ENCODE measurements at places on chromosomes 5 and 9. TPM values are rescaled to one million over a fixed set of nuclear protein-coding genes. Genes with fewer than 3 reads are reported as not detected.

DNA sequence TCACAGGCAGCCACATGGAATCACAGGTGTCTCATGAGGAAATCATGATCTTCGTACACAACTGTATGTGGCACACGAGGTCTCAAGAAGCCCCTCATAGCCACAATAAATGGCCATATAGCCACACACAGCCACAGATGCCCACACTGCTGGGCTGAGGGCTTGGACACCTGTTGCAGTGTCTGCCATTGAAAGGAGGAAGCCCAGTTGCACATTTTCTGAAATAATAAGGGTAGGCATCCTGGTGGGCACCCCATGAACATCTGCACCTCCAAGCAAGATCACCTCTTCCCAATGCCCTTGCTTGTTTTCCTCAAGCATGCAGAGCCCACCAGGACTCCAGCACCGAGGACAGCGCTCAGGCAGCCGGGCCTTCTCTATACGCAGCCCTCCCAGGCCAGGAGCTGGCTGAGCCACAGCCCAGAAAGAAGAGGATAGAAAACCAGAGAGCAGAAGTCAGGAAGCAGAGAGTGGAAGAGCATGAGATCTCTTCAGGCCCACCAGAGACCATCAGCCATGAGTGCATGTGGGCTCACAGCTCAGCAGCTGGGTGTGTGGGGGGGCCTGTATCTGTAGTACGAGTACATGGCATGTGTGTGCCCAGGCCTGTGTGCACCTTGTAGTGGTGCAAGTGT lies 1.0 kb upstream of the ACSL6 start:
- DNase-seq = peak; percentile 74

- DNase-seq = no peak
These were observed 651 bp downstream of the TRIM23 start for GRCh38 chr5:65623482-65623881.

DNA sequence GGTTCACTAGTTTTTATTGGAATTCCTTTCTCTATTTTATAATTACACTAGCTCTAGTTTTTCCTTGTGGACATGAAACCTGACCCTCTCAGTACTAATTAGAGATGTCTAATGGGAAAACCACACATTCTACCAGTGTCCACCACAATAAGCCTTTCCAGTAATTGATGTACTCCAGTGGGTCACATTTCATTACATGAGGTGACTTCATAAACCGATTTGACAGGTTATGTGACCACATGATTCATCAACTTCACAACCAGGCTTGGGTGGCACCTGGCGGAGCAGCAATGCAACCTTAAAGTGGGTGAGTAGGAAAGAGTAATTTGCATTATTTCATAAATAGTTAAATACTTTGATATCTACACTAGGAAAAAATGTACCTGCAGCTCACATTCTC lies 284.2 kb upstream of the ADAMTS16 start:
- no peak for DNase-seq

GRCh38 chr5:62144401-62145022 lies 161.5 kb upstream of the KIF2A start:
- DNase-seq = no peak

GRCh38 chr5:33445798-33446197 lies 5.0 kb downstream of the TARS1 start:
- DNase-seq = no peak

DNA sequence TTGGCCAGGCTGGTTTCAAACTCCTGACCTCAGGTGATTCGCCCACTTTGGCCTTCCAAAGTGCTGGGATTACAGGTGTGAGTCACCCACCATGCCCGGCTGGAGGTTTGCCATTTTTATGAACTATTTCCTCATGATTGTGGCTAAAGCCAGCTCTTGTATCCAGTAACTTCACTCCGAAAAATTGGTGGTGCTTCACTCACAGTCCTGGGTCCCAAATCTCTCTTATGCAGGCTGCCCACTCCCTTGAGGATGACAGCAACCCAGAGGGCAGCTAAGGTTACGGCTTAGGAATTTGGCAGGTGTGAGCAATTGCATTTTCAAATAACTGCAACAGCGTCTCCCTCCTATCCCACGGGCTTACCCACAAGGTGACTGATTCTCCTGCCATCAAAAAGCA lies 23.4 kb upstream of the FUBP3 start:
- DNase-seq = peak; percentile 10

GRCh38 chr9:136965771-136966484 lies 11.4 kb upstream of the PTGDS start:
- no peak for DNase-seq

- peak; percentile 49 for DNase-seq
These were observed 20.4 kb downstream of the AUH start for GRCh38 chr9:91341258-91341746.

DNA sequence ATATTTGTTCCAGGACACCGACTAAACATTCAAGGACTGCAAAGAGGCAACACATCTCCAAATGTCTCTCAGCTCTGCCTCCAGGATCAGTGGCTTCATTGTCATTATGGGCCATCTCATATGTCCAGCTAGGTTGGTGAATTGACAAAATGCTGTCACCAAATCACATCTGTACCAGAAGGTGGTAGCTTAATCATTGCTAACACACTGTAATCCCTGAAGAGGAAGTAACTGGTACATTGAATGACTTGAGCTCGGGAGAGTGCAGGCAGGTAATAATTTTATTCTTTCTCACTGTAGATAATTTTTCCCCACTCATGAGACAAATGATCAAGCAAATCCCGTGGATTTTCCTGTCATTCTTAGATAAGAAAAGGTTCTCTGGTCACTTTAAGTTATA lies 169.8 kb downstream of the SEMA6A start:
- no peak for DNase-seq

DNA sequence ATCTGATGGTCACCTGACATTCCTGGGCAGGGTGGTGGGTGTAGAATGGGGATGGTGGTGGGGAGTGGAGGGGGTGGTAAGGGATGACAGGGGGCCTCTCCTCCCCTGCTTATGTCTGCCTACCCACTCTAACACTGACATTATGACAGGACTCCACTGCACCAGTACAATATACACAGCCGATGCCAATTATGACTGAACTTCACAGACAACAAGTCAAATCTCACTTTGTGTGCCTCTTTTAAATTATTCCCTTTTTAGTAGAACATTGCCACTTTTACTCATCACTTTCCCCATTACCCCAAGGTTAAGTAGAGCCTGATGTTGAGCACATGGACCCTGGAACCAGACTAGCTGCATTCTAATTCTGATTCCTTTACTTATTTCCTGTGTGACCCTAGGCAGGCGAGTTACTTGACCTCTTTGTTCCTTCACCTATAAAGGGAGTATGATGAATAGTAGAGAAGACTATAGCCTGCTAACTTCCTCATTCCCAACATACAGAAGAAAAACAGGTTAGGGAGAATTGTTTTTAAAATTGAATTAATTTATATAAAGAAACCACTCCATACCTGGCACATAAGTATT lies 464.7 kb downstream of the DMRT2 start:
- DNase-seq = no peak

- no peak for DNase-seq
These were observed 17.0 kb upstream of the CMBL start for GRCh38 chr5:10324518-10325370.

- DNase-seq = no peak
These were observed 239.2 kb upstream of the KIF2A start for GRCh38 chr5:62066761-62067277.

DNA sequence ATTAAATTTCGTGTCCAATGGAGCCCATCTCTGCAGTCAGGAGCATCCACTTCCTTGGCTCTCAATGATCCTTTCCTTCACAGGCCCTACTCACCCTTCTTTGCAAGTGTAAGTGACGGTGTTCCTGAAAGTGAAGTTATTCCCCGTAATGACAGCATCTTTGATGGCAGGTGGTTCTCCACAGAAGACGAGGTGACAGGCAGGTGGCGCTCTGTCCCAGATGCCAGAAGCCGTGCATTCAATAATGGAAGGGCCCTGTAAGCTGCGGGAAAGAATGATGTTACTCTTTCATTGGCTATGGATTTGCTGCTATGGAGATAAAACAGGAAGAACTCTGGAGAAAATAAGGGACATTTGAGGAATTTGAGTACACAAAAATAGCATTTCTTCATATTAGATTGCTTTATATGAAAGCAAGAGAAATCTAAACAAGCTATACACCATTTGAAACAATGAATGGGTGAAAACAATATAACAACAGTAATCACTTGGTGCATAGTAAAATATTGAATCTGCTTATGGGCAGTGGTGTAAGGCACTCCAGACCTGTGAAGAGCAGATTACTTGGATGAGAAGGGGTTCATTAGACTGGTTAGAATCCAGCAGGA lies 89.9 kb upstream of the TXNDC8 start:
- DNase-seq = peak; percentile 58

- DNase-seq = no peak
These were observed 170.7 kb upstream of the PHYKPL start for GRCh38 chr5:178403351-178403750.

- DNase-seq = no peak
These were observed 552.4 kb upstream of the DAB2 start for GRCh38 chr5:39977066-39977655.

DNA sequence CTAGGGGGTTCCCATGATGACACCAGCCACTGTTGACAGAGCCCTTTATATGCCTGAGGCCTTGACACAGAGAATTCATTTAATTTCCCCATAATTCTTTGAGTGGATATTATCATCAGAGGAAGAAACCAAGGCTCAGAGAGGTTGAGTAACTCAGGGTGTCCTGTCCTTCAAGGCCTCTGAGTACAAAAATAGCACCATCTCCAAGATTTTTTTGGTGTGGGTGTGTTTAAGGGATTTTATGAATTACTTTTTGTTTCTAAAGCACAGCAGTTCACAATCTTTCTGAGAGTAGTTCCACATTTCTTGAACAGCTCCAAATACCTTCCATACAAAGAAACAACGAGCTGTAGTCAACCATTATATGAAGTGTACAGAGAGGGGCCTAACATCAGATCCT lies 6.2 kb upstream of the GSN start:
- no peak for DNase-seq

DNA sequence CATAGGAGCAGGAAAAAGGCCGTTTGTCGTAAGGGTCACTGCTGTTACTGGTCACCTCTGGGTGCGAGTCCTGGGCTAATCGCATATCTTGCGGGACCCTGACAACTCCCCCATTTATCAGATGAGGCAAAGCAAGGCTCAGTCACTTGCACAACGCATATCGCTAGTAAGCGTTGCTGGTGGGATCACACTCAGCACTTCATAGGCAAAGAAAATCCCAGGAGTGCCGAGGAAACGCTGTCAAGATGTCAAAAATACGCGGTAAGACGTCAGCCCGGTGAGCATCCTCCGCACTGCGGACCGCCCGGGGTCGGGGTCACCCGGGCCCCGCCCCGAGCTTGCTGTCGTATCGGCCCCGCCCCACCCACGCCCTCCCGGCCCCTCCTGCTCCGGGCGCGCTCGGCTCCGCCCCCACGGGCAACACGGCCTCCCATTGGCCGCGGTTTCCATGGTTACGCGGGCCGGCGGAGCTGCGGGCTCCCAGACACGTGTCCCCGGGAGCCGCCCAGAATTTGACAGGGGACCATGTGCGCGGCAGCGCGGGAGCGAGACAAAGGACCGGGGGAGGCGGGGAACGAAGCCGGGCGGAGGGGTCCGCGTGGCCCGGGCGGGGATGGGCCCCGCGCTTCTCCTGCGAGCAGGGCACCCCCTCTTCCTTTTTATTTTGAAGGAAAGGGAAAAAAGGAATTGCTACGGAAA lies 80.2 kb upstream of the IER5L start:
- peak; percentile 82 for DNase-seq

GRCh38 chr9:79604921-79605562 lies 33.3 kb downstream of the TLE4 start:
- no peak for DNase-seq

- DNase-seq = no peak
These were observed 106.9 kb upstream of the COL5A1 start for GRCh38 chr9:134534661-134535080.

DNA sequence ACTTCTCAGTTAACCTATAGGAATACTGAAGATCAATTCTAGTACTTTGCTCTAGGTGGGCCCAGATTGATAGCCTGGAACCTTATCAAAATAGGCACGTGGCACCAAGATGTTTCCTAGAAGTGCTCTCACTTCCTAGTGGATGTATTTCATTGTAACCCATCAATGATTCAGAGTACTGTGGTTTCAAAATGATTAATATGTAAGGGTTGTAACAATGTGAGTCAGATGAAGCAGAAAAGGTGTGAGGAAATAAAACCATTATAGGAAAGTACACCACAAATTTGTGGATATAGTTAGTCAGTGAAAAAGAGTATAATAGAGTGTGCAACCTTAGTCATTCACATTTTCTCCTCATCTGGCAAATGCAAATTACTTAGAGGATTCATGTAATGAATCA lies 177.3 kb upstream of the FST start:
- DNase-seq = no peak

- peak; percentile 42 for DNase-seq
These were observed 491 bp upstream of the CTSL start for GRCh38 chr9:87725356-87725899.

GRCh38 chr9:123033864-123034601 lies 566 bp downstream of the GPR21 start:
- DNase-seq = peak; percentile 95

DNA sequence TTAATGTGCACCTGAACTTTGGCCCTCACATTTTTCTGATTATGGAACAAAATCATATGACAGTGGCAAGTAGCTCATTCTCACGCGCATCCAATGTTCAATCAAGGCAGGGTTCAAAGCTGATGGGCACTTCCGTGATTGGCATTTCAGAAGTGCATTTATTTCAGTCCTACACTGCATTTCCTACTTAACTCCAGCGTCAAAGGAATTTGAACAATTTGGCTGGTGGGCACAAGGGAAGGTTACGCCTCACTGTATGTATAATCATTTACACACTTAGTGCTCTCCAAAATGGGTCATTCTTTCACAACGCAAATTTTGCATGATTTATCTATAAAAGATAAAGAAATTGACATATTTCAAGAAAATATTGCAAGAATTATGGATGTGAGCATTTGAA lies 167.9 kb upstream of the VLDLR start:
- DNase-seq = no peak

- peak; percentile 64 for DNase-seq
These were observed 439.9 kb downstream of the GADD45G start for GRCh38 chr9:90044710-90045151.

DNA sequence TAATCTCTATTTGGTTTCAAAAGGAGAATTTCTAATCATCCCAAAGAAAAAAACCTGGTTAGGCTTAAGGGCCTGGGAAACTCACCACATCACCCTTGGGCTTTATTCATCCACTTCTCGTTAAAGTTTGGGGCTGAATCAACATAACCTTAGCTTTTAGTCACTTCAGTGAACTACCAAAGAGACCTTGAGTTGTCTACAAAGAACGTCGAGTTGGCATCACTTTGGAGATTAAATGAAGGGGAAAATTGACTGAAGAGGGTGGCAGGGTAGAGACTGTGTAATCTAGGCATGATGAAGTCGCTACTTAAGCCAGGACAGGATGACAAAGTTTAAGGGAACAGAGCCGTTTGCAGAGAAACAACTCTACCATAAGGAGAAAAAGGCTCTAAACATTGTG lies 341.4 kb downstream of the RAB3C start:
- no peak for DNase-seq

- DNase-seq = peak; percentile 76
These were observed 2.0 kb upstream of the ZNF622 start for GRCh38 chr5:16467363-16468219.

GRCh38 chr9:87464110-87464991 lies 33.3 kb upstream of the DAPK1 start:
- peak; percentile 10 for DNase-seq

The LCN6 gene
- not detected for total RNA-seq

The LEAP2 gene
- 1.0 TPM for total RNA-seq

The SLC6A3 gene
- not detected for total RNA-seq

The MYMK gene
- total RNA-seq = 441 TPM

The QSOX2 gene
- total RNA-seq = 20.7 TPM

The ANKRD20A1 gene
- not detected for total RNA-seq

The SUSD3 gene
- total RNA-seq = not detected

The NMRK1 gene
- total RNA-seq = 39.0 TPM
